Jurkat, Clone E6-1 (cell line): ENCODE measurements at places on chromosomes 2 and 18.
A peak's percentile ranks its signal among the peaks of the same experiment; 100 is the strongest.

DNA sequence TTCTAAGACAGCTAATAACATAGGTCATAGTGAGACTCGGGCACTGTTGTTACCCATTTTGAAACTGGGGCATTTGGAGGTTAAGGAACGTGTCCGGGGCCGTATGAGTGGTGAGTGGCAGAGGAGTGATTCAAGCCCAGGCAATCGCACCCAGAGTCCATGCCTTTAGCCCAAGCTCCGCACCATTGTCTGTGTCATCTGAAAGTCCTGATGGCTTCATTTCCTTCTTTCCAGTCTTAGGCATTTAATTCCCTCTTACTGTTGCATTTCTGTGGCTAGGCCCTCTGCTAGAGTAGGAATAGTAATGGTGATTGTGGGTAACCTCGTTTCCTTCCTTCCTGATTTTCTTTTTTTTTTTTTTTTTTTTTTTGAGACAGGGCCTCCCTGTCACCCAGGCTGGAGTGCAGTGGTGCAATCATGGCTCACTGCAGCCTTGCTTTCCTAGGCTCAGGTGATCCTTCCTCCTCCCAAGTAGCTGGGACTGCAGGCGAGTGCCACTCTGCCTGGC, 49.8 kb upstream of the ASB1 start:
- DNase-seq = peak; percentile 37

- DNase-seq = no peak
Measured at GRCh38 chr2:16018277-16019059, 78.1 kb downstream of the MYCN start.

- no peak for DNase-seq
Measured at GRCh38 chr18:57806978-57807285, 3.8 kb upstream of the ATP8B1 start.

DNA sequence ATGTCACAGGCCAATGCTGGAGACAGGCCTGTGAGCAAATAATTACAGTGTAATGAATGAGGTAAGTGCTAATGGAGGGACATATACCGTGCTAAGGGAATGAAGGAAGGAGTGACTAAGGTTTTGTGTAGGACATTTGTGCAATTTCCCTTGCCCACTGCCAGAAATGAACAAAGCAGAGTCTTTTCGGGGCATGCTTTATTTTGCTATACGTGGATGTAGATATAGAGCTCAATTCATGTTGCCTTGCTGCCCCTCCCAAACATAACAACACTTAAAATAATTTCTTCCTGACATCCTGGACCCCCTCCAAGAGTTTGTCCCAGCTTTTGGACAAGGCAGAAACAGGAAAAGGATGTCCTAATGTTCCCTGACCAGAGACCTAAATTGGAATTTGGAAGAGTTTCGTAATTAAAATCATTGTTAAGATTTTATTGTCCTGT, 23.7 kb upstream of the CD28 start:
- no peak for DNase-seq

- DNase-seq = no peak
Measured at GRCh38 chr2:43127208-43127940, 99.0 kb downstream of the ZFP36L2 start.

DNA sequence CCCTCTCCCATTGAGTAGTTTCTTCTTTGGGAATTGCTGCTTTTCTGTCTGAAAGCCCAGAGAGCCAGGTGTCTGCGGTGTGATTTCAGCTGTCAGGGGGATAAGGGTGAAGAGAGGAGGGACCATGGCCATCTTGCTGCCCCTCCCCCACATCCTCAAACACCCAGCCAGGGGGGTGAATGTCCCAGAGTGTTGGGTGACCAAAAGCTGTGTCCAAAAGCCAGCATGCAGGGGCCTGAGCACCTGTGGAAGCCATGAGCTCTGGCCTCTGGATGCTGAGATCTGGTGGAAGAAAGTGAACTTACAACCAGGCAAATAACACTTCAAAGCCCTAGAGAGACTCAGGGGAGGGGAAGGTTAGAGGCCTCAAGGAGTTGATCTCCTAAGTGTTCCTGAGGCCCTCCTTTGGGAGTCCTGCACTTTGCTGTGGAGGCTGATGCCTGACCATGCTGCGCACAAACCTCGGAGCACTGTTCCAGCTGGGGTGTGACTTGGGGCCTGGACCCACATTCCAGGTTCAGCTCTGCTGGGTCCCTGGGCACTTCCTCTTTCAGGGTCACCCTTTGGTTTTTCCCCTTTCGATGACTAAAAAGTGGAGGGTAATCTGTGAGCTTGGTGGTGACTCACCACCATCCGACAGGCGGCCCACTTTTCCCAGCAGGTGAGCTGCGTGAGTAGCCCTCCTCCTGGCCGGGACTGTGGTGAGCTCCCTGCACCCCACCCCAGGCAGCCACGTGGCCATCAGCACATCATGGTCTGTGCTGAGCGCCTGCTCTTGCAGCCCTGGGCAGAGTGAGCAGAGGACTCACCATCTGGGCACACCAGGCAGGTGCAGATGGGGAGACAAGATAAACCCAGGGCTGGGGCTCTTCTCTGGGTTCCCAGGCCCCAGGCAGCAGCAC, 66.8 kb upstream of the FOSL2 start:
- peak; percentile 7 for DNase-seq

GRCh38 chr2:6441800-6442199, 423.9 kb downstream of the CMPK2 start:
- no peak for DNase-seq

GRCh38 chr2:159149747-159150146, 136.8 kb downstream of the WDSUB1 start:
- DNase-seq = no peak

DNA sequence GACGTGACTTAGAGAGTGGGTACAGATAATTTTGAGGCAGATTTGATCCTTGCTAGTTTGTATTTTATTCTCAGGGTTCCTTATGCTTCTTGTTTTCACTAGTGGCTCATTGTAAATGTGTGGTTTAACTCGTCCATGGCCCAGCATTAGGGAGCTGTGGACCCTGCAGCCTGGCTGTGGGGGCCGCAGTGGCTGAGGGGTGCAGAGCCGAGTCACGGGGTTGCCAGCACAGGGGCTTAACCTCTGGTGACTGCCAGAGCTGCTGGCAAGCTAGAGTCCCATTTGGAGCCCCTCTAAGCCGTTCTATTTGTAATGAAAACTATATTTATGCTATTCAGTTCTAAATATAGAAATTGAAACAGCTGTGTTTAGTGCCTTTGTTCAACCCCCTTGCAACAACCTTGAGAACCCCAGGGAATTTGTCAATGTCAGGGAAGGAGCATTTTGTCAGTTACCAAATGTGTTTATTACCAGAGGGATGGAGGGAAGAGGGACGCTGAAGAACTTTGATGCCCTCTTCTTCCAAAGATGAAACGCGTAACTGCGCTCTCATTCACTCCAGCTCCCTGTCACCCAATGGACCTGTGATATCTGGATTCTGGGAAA, 269.9 kb downstream of the MYT1L start:
- no peak for DNase-seq

DNA sequence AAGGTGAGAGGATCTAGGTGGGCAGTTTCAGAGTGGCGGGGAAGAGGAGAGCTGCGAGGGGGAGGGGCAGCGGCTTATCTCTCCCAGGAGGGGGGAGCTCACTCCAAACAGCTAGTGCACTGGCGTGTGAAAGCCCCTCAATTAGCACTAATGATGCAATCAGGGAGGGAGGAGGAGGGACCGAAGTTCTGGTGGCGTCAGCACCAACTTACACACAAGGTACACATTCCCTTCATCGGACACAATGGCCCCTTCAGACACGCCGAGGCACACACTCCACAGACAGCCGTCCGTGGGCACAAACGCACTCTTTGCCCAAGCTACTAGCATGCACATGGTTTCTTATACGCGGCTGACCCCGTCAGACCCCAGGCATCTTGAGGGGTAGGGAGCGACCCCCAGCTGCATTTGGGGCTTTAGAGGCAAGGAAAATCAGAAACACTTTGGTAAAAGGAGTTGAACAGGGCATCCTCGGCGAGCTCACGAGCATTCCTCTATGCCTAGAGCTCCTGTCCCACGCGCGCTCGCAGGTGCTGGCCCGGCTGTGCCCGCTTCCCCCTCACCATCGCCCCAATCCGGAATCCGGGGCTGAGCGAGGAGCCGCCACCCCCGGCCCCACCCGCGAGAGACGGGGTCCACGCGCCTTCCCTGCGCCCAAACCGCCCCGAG, 868 bp upstream of the PKDCC start:
- DNase-seq = no peak
